ENCODE measurements at places on chromosomes 4 and X.

GRCh38 chr4:2827071-2827873 lies 16.4 kb upstream of the ADD1 start:
- DNase-seq = no peak

DNA sequence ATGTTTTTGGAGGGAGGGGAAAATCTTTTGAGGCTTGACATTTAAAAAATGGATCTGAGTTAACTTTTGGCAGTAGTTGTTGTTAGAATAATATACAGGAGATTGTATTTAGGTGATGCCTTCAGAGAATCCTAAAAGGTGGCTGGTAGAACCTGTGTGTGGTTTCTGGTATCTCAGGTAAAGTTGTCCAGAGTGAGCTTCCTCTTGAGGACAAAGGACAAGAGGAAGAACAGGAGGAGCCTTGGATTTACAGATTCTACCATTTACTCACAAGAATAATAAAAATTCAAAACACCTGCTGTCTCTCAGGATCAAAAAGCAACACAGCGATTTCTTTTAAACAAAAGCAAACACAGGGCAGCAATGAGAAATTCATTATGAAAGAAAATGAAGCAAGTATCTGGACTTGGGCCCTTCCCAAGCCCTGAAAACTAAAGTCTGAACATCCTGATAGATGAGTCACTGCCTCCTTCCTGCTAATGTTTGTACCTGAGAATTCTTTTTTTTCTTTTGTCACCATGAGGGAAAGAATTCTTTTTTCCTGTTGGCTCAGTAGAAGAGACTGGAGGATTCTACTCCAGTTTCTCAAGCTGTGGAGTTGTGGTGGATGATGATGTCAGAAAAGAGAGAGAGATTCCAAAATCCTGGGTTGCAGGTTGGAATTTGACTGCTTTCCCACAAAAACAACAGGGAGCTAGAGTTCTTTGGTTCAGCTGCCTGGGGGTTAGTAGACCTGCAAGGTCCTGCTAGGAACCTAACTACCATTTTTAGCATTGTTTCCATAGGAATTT lies 31.5 kb upstream of the RAPGEF2 start:
- DNase-seq = no peak

- no peak for DNase-seq
Measured at GRCh38 chr4:56414135-56414670, 21.2 kb downstream of the PPAT start.

DNA sequence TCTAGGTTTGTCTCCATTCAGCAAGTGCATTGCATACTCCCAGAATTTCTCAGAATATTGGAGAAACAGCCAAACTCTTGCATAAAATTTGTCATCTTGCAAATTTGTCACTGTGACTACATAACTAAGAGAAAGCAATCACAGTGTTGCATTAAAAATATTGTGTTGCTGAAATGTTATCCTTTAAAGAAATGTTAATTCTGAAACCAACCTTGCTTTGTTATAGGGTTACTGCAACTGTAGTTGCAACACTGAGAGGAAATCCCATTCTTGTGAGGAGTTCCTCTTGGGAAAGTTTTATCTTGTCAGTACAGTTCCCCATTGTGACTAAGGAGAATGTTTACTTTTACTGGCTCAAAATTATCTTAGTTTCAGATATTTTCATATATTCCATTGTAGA lies 20.9 kb downstream of the CYBB start:
- no peak for DNase-seq

DNA sequence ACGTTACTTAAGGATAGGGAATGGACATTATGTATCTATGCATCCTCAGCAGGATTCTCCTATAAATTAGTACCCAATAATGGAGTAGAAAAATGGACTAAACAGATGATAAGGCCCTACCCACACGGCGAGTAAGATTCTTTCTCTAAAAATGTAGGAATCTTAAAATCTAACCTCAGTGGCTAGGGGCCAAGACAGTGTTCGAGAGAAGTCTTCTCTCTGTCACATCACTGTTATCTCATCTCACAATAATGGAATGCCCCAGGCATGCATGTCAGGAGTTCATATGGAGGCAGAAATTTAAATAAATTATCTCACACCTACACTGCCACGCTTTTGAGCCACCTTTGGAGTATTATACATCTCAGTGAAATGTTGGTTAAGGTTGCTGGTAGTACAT lies 132.9 kb downstream of the LDB2 start:
- no peak for DNase-seq

DNA sequence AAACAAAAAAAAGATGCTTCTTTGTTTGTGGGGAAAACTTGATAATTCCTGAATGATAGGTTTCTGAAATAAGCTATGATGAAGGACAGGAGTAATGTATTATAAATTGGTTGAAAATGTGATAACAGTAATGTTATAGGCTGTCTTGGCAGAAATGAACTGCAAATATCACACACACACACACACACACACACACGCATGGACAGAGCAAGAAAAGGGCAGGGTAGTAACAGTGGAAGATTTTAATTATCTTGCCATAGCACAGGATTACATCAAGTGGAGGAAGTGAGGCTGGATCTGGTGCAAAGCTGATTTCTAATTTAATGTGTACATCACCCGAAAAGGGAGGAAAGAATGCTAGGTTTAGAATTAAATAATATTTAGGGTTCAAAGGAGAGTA lies 97.5 kb upstream of the CXXC4 start:
- DNase-seq = no peak

- DNase-seq = no peak
Measured at GRCh38 chr4:83231620-83232076, 53.0 kb downstream of the COQ2 start.

DNA sequence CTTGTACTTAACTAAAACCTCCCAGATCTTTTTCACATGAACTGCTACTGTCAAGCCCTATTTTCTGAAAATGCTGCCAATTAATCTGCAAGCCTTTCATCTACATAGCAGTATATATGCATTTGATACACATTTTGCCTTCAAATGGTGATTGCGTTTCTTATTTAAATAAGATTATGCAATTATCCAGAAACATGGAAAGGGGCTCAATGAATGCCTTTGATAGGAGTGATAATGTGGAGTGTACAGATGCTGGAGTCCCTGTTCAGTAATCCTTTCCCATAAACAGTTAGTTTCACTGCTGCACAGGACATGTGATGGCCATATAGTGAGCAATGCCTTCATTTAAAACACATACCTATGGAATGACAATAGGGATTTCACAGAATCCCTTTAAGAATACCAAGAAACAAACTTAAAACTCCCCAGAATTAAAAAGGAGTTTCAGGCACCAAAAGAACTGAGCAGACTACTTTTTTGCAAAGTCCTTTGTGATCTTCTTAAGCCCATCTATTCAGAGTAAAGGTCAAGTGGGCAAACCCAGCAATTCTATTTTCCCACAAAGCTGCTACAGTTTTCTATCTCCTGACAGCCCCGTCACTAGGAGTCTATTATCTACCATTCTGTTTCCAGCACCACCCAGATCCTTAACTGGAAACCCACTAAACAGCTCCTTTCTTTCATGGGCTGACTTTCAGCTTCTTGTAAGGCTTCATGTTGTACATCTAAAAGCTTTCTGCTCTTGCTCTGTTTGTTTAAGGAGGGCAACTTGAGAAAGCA lies 120.3 kb downstream of the UNC5C start:
- no peak for DNase-seq

DNA sequence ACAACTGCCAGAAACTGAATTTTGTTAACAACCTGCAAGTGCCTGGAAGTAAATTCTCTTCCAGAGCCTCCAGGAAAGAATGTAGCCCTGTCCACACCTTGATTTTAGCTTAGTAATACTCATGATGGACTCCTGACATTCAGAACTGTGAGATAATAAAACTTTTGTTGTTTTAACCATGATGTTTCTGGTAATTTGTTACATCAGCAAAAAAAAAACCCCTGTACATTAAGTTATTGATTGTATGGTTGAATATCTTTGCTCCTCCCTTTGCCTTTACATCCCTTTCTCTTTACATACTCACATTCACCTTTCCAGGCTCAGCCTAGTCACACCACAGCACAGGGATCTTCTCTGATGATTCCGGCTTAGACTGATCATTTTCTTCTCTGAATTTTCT lies 881.8 kb upstream of the GRID2 start:
- no peak for DNase-seq

GRCh38 chr4:123477711-123478209 lies 81.2 kb downstream of the SPRY1 start:
- peak; percentile 5 for DNase-seq

DNA sequence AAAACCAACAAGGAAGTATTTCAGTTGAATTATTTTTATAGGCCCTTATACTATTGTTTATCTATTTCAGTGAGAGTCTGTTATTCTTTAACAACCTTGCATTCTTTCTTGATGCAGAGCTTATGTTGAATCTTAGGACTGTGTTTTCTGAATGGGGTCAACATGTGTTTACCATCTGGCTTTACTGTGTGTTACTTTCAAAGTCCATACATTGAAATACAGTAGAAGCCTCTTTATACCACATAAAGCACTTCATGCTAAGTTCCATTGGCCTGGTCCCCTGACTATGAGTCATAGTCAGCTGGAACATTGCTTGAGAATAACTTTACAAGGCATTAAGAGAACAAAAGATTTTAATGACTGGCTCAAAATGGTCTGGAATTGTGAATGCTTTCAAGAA lies 152.6 kb downstream of the GASK1B start:
- DNase-seq = no peak

GRCh38 chr4:119268466-119268865 lies 53.5 kb downstream of the FABP2 start:
- DNase-seq = no peak

GRCh38 chr4:139851133-139851532 lies 185.5 kb downstream of the MGST2 start:
- no peak for DNase-seq

DNA sequence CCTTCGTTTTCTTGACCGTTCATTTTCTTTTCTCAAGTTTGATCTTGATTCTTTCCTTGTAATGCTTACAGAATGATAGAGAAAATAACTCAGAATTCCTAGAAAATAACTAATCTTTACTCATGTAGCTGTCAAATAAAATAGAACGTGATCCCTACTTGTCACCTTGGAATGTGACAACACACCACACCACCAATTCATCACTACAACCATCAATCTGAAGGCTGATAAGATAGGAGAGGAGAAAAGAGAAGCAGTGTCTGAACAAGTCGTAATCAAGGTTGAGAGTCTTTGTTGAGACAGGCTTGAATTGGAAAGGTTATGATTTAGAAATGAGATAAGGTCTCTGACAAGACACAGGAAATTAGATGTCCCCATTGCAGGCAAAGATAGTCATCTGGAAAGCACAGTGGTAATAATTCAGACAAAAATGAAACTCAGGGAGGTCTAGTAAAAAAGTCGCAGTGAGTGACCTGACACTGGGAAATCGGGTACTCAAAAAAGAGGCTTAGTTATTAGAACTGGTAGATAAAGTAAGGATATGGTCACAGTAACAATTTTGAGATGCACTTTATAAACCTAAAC lies 456.2 kb downstream of the FAT4 start:
- DNase-seq = no peak

DNA sequence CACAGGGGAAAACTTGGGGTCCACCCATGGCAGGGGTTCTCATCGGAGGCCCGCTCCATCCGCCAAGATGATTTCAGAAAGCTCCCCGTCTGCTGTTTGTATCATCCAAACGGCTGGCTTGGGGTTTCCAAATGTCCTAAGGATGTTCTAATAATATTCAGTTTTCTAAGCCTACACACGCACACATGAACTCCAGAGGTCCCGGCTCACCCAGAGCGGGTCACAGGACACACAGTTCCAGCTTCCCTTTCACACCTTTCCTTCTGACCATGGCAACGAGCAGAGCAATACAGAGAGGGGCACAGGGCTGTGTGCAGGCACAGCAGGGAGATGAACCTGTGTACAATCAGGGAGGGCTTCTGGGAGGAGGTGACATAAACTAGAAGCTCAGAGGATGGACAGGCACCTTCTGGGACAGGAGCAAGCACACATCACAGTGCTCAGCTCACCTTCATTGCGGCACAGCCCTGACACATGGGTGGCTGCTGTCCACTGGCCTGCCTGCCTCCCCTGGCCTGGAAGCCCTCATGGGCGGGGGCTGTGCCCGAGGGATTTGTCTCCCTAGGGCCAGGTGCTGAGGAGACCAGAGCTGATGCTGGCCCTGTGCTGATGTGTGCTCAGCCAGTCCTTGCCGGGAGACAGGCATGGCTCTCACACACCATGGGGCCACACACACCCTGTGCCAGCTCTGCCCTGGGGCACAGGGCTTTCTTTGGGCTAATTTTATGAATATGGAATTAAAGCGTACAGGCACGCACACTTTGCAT lies 44.8 kb downstream of the ABLIM2 start:
- DNase-seq = no peak

DNA sequence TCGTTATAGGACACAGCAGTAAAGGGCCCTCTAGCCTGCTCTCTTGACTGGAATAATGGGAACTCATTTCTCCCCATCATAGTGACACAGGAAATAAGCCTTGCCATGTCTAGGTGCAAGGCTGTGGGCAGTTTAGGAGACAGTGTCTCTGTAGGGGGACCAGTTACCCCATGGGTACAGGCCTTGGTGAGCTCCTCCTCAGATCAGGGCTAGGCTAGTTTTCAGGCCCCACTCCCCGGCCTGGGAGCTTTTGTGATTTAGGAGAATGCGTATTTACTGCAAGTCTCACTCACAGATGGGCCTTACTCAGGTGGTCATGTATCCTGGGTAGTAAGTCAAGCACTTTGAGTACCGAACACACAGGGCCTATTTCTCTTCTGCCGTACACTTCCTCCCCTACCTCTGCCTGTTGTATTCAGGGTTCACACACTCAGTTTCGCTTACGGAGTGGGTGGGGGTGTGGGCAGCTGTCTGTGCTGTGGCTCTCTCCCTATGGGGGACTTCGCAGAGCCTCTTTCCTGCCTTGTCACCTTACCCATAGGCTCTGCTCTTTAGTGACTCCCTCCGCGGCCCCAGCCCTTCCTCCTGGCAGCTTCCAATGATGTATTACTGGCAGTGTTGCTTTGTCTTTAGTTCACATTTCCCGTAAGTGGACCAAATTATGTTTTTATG lies 34.2 kb downstream of the FAM193A start:
- DNase-seq = peak; percentile 21

DNA sequence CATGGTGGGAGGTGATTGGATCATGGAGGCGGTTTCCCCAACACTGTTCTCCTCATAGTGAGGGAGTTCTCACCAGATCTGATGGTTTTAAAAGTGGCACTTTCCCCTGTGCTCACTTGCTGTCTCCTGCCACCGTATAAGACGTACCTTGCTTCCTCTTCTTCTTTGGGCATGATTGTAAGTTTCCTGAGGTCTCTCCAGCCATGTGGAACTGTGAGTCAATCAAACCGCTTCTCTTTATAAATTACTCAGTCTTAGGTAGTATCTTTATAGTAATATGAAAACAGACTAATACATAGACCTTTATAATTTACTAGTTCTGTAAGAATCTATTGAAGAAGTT lies 82.5 kb upstream of the PITX2 start:
- no peak for DNase-seq

DNA sequence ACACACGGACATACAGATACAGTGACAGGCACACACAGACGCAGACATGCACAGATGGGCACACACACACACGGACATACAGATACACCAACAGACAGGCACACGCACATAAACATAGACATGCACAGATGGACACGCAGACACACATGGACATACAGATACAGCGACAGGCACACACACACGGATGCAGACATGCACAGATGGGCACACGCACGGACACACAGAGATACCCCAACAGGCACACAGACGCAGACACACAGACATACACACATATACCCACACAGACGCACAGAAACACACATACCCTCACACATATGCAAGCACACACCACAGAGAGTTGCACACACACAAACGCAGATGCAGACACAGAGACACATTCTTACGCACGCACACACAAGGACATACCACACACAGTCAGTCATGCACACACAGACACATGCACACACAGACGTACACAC lies 24.4 kb upstream of the SLC25A6 start:
- no peak for DNase-seq
